Activated CD4-positive, alpha-beta T cell treated with anti-CD3 and anti-CD28 coated beads, Interleukin-2, amount 10 ng/mL, durations not matched to agents 7 days and 5 days (primary cell): ENCODE measurements at places on chromosomes 4 and X. TPM values are rescaled to one million over a fixed set of nuclear protein-coding genes. Genes with fewer than 3 reads are reported as not detected.

The PPA2 gene
- total RNA-seq: 40.1 TPM

The F9 gene
- not detected for total RNA-seq

The ABLIM2 gene
- 0.30 TPM for total RNA-seq

The TXK gene
- total RNA-seq: 50.1 TPM

DNA sequence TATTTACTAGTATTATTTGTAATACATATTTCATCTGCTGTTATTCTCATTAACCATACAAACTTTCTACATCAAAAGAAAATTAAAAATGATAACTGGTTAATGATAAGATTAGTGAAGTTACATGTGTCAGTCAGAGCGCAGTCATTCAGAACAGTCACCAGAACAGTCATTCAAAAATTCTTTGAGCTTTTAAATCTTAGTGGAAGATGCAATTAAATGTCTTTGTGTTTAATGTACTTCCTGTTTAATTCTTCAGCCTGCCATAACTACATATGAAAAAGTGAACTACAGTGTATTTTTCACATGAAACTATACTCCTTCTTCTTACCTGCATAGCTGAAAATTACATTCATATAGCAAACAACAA, 179.7 kb upstream of the NDST4 start:
- no peaks in the 10 kb centered on the region for H3K4me1 ChIP-seq
- no peak overlapping the region for H3K27ac ChIP-seq
- no peaks in the 10 kb centered on the region for H3K27me3 ChIP-seq
- DNase-seq: no peak

The NLGN3 gene
- 0.98 TPM for total RNA-seq
